HepG2 (cell line): ENCODE measurements at places on chromosomes 4 and X. TPM values are rescaled to one million over a fixed set of nuclear protein-coding genes. Genes with fewer than 3 reads are reported as not detected.
A peak's percentile ranks its signal among the peaks of the same experiment; 100 is the strongest.

- no peak overlapping the region for H3K4me3 ChIP-seq
- no peaks in the 10 kb centered on the region for H3K36me3 ChIP-seq
- no peaks in the 10 kb centered on the region for H3K27me3 ChIP-seq
- no peak overlapping the region for H3K27ac ChIP-seq
- DNase-seq, result no peak
These were observed 29.2 kb upstream of the CCNI start for GRCh38 chr4:77104791-77105540.

DNA sequence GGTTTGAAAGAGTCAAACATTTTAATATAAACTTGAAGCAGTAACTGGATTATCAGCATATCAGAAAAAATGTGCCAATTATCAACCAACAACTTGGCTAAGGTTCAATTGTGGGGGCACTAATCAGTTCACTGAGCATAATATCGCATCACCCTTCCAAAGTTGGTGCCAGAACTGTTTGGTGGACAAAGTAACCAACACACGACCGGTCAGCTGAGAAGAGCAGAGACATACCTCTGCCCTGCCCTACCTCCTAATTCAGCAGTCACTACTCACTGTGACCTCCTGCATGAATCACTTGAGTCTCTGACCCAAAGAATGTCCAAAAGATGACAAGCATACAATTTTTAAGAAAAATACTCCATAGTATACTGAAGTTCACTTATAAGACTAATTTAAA, 53.2 kb downstream of the TSPAN5 start:
- no peaks in the 10 kb centered on the region for H3K27me3 ChIP-seq
- H3K27ac ChIP-seq, result no peak overlapping the region
- no peak for DNase-seq
- no peaks in the 10 kb centered on the region for H3K36me3 ChIP-seq
- H3K4me1 ChIP-seq, result no peaks in the 10 kb centered on the region
- no peak overlapping the region for H3K4me3 ChIP-seq

GRCh38 chr4:768995-769394, 56.9 kb downstream of the CPLX1 start:
- no peak overlapping the region for H3K27ac ChIP-seq
- no peak for DNase-seq
- H3K4me1 ChIP-seq, result peaks cover 6% of the 10 kb centered on the region; the same call in 1 of the 2 replicates
- no peaks in the 10 kb centered on the region for H3K27me3 ChIP-seq
- no peak overlapping the region for H3K4me3 ChIP-seq
- H3K36me3 ChIP-seq, result peaks cover 14% of the 10 kb centered on the region

- H3K4me1 ChIP-seq, result no peaks in the 10 kb centered on the region
- H3K27me3 ChIP-seq, result no peaks in the 10 kb centered on the region
- H3K27ac ChIP-seq, result no peak overlapping the region
- no peaks in the 10 kb centered on the region for H3K36me3 ChIP-seq
These were observed 275.3 kb upstream of the SPOCK3 start for GRCh38 chr4:167509551-167509950.

GRCh38 chrX:96464880-96465558, 219.6 kb upstream of the DIAPH2 start:
- no peaks in the 10 kb centered on the region for H3K27me3 ChIP-seq
- H3K4me3 ChIP-seq, result no peak overlapping the region
- no peaks in the 10 kb centered on the region for H3K36me3 ChIP-seq
- peak; percentile 0 for DNase-seq
- H3K27ac ChIP-seq, result no peak overlapping the region
- H3K4me1 ChIP-seq, result 0 out of 2 replicates have a peak, but pooled peaks cover 10% of the 10 kb centered on the region

DNA sequence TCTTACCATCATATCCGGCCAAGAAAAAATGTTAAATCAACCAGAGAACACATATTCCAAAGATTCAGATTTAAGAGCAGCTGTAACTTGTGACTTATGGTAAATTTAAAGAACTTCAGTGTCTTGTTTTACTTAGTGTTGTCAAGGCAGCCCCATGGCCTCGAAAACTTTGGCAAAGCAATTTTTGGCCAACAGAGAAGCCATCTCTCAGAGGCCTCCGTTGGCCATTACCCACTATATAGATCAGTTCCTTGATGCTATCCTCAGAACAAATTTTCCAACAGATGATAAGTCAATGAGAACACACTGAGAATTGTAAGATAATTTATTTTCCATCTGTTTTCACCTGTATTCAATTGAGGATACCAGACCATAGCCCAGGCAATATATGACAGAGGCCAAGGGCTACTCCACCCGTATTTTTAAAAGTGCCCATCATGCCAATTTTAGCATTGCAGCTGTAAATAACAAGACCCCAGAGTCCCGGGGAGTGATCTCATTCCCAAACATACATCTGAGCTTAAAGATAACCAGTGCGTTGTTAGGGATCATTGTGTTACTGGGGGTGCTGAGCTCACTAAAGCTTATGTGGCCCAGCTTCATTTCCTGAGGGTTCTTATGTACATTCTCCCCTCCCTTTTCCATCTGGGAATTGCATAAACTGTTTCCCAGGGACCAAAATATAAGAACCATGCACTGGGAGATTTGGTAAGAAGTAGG, 50.0 kb upstream of the PDHA1 start:
- H3K4me3 ChIP-seq, result no peak overlapping the region
- no peaks in the 10 kb centered on the region for H3K4me1 ChIP-seq
- no peaks in the 10 kb centered on the region for H3K27me3 ChIP-seq
- H3K27ac ChIP-seq, result no peak overlapping the region
- DNase-seq, result no peak

GPR173 gene
- total RNA-seq, result not detected in 2 replicates
